IPS DF 19.7 (cell line): ENCODE measurements at places on chromosomes 1 and 21.

GRCh38 chr1:35453031-35453430, 104.2 kb downstream of the KIAA0319L start:
- DNase-seq: no peak

DNA sequence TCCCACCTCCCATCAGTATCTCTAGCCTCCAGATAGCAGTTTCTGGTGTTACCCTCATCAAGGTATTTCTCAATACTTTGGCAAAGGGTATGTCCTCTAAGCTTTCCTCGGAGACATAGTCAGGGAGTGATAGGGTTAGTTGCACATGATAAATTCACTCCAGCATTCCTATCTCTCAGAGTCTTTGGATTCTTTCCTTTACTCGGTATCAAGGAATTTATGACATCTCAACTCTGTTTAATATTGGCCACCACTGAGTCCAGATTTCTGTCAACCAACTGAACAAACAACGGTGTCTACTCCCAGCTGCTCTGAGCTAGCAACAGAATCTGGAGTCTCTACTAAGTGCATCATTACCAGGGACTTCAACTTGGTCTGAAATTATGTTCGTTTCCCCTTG, 233.4 kb downstream of the TM2D1 start:
- DNase-seq: no peak

- no peak for DNase-seq
These were observed 24.5 kb upstream of the PALMD start for GRCh38 chr1:99621340-99621901.

DNA sequence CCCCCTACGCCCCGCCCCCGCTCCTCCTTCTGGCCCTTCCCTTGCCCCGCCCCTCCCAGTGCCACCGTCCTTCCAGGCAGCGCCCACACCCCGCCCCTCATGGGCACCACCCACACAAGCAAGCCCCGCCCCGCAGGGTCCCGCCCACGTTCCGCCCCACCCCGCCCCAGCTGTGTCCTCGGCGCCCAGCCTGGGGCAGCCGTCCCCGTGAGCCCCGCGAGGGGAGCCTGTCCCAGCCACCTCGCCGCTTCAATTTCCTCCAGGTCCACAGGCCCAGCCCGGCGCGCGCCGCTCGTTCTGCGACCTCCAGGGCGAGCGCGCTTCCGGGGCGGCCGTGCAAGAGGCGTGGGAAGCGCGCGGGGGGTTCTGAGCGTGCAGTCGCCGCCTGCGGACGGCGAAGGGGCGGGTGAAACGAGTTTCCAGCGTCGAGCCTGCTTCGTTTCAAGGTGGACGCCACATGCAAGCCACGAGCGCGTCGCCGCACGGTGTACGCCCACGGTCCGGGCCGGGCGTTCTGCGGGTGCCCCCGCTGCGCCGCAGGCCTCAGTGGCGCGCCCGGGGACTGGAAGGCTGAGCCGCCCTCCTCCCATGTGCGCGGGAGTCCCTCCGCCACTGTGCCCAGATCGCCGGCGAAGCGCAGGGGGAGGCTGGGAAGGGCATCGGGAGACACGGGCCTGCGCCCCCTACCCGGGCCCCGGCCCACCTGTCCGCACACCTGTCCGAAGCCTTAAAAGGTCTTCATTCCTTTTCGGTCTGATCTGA, 10.8 kb upstream of the FAAP20 start:
- no peak for DNase-seq

DNA sequence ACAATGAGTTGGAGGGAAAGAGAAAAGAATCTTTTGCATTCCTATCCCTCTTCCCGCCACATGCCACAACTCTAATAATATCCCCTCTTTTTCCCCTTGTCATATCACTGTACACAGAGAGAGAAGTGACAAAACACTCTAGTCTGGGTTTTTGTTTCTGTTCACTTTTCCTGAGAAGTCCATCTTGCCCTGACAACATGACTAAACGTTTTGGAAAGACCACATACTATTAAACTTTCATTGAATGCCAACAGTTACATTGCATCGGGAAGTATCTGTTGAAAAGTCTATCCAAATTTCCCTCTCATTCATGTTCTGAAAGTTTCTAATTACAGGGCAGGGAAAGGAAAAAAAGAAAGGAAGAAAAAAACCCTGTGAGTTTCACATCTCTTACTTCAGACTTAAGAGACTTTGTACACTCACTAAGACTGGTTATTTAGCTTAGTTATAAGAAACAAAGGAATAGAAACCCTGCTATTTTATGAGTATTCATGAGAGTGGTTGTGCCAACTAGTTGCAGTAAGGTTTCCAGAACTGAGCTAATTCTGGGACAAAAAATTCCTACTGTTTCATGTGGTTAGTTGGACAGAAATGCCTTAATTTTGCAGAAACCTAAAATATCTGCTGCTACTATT, 16.9 kb downstream of the PLA2G4A start:
- no peak for DNase-seq

DNA sequence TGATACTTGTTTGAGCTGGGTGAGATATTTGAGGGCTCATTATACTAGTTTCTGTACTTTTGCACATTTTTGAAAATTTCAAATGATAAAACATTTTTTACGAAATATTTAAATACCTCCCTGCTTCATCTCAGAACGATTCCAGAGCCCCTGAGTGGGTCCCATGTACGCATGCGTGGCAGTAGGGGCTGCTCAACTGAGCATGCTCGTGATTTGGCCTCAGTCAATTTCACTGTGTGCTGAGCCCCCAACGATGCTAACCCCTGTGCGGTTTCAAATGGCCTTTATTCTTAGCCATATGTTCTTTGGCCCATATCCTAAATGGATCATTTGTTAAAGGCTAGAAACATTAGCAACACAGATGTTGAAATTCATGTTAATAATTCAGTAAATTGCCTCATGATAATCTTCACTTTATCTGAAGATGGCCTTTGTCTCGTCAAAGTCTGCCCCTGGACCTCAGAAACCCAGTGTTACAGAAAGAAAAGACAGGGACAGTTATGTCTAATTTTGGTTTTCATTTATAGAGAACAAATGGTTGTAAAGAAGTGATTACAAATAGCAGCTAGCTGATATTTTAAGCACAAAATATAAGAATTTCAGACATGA, 108.2 kb downstream of the MRPS6 start:
- DNase-seq: no peak

DNA sequence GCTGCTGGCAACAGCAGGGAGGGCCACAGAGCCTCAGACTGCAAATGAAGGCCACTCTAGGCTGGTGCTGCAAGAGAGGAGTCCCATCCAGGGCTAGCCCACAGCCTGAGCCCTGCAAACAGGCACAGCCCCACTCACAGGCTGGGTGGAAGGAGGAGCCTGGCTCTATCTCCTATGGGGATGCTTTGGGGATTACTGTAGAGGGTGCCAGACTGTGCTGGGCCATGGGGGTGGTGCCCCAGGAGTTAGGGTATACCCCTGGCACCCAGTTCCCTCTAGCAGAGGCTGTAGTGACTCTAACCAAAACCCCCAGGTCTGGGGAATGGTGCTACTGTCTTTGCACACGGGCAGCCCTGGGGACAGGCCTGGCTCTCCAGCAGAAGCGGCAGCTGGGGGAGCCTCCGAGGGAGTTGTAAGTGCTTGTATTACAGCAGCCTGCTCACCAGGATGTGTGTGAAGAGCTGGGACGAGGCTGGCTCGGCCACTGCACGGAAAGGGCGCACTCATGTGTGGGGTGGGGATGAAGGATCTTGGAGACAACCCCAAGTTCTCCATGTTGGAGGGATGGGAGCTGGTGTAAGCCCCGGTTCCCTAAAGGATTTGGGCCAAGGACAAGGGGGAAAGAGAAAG, 23.4 kb upstream of the EVA1B start:
- DNase-seq: no peak

DNA sequence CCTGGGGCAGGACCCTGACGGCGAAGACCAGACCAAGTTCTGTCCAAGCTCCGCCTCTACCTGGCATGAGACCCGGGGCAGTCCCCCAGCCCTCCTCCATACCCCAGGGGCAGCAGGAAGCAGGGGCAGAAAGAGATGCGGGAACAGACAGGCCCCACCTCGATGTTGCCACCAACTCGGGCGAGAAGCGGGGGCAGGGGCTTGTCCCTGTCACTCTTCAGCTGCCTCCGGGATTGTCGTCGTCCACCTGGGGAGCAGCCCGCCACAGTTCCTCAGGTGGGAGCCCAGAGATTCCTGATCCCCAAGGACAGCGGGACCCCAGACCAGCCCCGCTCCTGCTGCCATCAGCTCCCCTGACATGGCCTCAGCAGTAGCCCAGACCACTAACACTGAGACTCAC, 54.8 kb downstream of the CHD5 start:
- no peak for DNase-seq

DNA sequence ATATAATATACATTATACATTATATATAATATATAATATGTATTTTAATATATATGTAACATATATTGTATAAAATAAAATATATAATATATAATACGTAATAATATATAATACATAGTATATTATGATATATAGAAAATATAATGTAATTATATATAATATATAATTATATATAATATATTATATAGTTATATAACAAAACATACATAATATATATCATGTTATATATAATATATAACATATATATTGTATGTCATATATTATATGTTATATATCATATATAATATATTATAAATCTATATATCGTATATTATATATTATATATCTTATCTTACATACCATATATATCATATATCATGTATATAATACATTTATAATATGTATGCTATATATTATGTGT, 248.2 kb upstream of the TPTE start:
- no peak for DNase-seq

DNA sequence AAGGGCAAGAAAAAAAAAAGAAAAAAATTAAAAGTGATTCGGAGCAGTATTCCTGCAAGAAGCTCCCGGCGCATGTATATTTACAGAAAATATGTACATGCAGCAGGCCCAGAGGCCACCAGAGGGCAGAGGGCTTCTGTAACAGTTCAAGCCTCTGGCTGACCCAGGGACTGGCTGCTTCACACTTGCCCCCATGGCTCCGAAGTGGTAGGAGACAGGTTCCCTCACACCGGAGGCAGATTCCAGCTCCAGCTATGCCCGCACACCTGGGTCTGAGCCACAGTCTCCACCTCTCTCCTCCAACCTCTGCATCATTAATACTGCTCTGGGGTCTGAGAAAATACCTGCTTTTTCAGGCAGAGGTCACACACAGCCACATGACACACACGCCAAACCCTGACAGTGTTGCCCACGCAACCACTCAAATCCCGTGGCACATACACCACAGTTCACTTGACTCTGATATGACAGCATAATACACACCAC, 2.2 kb upstream of the ARHGAP30 start:
- DNase-seq: no peak

GRCh38 chr1:66758241-66758755, 6.0 kb downstream of the DYNLT5 start:
- no peak for DNase-seq

DNA sequence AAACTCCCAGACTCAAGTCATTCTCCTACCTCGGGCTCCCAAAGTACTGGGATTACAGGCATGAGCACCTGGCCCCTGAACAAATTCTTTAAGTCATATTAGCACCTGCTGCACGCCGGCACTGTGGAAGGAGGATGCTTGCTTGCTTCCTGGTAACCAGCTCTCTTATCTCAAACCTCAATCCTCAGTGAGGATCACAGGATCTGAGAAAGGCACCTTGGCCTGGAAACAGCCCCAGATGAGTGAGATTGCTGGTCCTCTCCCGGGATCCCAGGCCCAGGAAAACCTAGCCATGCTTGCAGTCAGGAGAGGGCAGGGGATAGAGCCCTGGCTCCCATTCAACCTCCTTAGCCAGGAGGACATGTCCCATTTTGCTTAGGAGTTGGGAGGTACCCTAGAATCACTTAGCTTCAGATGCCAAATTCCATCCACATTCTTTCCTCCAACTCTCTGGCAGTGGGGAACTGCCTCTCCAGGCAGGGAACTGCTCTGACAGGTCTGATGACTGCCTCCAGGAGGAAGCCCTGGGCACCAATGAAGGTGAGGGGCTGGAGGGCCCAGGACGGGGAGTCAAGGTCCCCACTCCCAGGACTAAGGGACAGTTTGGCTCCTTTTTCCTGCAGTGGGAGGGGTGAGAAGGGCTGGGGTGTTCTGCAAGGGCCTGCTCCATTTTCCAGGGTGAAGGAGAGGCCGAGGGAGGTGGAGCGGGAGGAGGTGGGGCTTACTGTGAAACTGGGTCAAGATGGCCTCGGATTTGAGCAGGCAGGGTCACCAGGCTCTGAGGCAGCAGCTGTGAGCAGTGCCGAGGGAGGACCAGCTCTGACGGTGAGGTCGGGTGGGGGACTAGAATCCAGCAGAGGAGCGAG, 9.5 kb downstream of the GPR37L1 start:
- DNase-seq: no peak

DNA sequence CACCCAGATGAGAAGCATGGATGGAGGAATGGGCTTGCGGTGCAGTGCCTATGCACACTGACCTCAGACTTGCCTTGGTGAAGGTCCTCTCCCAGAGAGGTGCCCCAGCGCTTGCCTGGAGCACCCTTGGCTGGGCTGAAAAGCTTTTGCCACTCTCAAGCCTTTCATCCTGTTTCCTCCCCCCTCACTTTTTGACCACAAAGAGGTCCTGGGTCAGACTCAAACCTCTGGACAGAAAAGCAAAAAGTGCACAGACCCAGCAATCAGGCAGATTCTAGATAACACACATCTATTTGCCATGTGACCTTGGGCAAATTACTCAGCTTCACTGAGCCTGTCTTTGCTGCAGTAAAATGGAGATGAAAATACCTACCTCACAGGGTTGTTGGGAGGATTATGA, 7.3 kb downstream of the TMEM35B start:
- no peak for DNase-seq

GRCh38 chr1:198167436-198167934, 10.7 kb downstream of the NEK7 start:
- no peak for DNase-seq

DNA sequence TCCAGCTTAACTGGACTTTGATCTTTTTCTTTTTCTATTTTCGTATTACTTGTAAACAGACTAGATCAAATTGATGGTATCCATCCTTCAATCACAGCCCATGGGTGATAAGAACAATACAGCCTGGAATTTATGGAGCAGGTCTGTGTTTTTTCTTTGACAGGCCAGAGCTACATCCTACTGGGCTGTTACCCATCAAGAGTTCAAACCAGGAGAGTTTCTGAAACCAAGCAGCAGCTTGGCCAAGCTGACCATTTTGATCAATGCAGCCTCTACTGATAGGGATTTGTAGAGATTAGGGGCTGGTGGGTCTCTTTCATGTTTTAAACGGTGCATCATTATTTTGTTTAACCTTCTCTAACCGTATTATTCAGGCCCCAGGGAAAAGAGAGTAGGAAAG, 24.3 kb upstream of the CCDC190 start:
- DNase-seq: no peak

DNA sequence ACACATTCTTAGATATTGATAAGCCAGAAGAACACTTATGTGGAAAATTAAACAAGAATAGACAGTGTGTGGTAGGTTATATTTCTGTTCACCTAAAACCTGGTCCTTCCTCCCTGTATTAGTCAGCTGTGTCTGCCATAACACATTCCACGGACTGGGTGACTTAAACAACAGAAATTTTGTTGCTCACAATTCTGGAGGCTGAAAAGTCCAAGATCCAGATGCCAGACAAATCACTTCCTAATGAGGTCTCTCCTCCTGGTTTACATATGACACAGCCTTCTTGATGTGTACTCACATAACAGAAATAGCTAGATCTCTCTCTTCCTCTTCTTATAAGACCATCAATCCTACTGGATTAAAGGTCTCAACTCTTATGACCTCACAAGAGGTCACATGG, 25.7 kb downstream of the JMJD4 start:
- no peak for DNase-seq
